ENCODE measurements at places on chromosomes 16 and 17.

- no peak for DNase-seq
Observed at GRCh38 chr16:85930301-85930700, 31.3 kb downstream of the IRF8 start.

GRCh38 chr16:5228369-5228768 lies 130.8 kb upstream of the EEF2KMT start:
- no peak for DNase-seq

DNA sequence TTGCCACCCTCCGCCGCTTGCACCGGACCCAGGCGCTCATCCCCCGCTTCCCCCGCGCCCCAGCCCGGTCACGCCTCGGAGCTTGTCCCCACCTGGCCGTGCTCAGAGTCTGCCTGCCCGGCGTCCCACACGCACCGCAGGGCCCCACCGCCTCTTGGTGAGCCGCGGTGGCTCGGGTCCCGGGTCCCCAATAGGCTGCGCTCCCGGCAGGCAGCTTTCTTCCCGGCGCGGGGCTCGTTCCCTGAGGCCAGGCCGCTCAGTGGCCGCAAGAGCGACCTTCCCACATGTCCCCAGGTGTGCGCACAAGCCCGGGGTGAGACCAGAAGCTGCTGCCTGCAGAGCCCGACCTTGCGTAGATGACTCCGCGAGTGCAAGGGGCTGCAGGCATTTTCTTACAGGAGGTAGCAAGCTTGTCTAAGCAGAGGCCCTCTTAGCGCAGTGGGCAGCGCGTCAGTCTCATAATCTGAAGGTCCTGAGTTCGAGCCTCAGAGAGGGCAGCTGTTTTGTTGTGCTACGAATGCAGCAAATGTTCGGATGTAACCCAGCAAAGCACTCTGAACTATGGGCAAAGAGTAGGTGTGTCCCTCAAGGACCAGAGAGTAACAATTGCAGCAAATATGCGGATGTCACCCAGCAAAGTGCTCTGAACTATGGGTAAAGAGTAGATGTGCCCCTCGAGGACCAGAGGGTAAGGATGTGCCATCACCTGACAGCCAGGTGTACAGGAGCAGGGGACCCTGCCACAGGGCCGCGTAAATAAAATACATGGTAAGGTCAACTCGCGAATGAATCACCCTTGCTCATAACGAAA lies 15.6 kb downstream of the TLE7 start:
- no peak for DNase-seq

GRCh38 chr16:77059446-77059845 lies 131.5 kb upstream of the MON1B start:
- no peak for DNase-seq

- no peak for DNase-seq
Observed at GRCh38 chr16:65415460-65415859, 293.6 kb upstream of the CDH11 start.

GRCh38 chr17:67164302-67164701 lies 80.7 kb downstream of the HELZ start:
- no peak for DNase-seq

DNA sequence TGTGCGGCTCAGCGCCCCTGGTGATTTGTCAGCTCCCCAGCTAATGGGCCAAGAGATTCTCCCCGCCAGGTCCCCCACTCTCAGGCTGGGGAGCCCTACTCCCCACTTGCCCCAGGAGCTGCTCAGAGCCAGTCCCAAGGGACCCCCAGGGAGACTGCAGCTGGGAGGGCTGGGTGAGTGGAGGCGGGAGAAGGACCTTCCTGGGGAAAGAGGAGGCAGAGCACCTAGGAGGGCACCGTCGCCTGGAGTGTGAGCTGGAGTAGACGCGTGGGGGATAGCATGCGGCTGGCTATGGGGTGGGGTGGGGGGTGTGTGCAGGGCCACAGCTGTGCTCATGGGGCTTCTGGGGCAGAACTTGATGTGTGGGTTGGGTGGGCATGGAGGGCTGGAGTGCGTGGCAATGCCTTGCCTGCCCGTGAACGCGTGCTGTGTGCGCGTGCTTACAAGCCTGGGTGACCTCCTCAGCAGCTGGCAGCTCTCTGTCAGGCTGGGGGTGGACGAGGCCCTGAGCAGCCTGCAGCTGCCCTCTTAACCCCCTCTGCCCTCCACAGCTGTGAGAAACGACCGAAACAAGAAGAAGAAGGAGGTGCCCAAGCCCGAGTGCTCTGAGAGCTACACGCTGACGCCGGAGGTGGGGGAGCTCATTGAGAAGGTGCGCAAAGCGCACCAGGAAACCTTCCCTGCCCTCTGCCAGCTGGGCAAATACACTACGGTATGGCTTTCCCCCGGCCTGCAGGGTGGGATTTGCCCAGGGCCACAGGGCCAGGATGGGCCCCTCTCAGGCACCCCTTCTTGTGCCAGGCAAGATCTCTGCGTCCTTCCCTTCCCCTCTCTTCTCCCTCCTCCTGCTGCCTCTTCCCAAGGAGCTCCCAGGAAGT lies 12.9 kb downstream of the GJD3 start:
- no peak for DNase-seq

- no peak for DNase-seq
Observed at GRCh38 chr16:74511961-74512360, 90.7 kb upstream of the CLEC18B start.

- DNase-seq: no peak
Observed at GRCh38 chr16:87127061-87127765, 190.0 kb downstream of the C16orf95 start.

DNA sequence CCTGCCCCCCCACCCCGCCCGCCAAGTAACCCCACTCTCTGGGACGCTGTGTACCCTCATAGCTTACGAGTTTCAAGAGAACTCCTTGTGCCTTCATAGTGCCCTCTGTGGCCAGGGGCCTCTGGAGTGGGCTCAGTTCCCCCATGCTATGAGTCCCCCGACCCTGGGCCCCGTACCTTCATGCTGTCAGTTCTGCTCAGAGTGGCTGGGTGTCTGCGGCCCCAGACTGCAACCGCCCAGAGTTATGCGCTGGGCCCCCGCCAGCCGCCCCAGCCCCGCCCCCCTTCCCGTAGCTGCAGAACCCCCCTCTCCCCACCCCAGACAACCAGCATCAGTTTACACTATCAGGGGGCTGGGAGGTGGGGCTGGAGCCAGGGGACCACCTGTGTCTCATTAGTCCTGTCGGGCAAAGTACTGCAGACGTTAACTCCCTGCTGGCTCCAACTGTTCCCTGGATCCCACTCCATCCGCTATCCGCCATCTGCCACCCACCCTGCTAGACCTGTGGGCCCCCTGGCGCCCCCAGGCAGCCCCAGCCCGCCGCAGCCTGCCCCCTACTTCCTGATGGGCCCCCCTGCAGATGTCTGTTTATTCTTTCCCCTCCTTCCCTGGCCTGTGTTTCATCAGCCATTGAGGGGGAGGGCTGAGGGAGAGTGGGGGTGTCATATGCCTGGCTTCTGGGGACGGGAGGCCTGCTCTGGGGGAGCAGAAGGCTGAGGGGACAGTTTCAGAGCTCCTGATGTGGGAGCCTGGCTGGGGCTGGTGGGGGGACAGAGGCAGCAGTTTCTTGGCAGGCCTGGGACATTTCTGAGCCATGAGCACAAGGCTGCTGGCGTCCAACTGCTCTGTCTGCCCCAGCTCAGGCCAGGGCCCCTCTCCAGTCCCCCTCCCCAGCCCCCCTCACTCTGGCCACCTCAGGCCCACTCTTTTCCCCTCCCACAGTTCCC lies at the start of gene MFAP4:
Gene MFAP4, minus strand, starts transcription at position 217 of the 947 bp plus-strand sequence. Its CDS starts 35 bp downstream, at position 182.
- no peak for DNase-seq

DNA sequence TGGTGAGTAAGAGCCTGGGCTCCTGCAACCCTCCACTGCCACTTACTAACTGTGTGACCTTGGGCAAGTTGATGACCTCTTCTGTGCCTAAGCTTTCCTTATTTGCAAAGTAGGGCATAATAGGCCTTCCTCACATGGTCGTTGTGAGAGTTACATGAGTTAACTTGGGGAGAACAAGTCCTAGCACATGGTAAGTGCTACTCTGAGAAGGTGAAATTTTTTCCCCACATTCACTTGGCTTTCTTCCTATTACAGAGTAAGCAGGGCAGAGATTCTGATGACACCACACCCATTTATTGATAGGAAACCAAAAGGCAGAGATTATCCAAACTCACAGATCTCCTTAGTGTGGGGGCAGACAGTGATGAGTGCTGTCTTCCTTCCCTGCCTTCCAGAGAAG lies 1.6 kb downstream of the KCNH4 start:
- DNase-seq: no peak

DNA sequence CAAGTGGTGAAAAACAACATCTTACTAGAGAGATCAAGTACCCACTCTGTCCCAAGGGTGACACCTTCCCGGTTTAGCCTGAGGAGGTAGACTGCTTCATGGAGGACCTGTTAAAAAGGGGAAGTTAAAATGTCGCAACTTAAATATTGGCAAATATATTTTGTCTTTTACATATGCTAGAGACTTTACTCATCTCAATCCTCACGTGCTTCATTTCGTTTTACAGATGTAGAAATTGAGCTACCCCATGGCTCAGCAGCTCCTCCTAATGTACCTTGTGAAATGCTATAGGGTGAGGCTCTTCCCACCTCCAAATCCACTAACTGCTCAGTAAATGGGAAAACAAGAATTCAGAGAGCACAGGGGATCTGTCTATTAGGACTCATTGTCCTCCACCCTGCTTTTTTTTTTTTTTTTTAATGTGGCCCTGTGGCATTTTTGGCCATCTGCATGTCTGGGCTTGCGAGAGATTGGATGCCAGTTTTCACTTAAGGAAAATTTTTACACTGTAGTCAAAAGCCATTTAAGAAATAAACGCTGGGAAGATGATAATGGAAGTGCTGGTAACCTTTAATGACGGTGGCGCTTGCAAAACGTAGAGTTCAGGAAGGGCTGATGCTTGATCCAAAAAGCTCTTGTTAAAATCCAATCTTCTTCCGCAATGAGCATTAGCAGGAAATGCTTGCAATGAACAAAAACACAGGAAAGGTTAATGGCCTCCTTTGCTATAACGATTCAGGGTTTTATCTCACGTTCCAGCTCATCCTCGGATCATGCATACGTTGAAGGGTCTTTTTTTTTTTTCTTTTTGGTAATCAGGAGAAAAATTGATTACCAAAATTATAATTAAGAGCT lies 39.8 kb downstream of the HSBP1 start:
- no peak for DNase-seq

DNA sequence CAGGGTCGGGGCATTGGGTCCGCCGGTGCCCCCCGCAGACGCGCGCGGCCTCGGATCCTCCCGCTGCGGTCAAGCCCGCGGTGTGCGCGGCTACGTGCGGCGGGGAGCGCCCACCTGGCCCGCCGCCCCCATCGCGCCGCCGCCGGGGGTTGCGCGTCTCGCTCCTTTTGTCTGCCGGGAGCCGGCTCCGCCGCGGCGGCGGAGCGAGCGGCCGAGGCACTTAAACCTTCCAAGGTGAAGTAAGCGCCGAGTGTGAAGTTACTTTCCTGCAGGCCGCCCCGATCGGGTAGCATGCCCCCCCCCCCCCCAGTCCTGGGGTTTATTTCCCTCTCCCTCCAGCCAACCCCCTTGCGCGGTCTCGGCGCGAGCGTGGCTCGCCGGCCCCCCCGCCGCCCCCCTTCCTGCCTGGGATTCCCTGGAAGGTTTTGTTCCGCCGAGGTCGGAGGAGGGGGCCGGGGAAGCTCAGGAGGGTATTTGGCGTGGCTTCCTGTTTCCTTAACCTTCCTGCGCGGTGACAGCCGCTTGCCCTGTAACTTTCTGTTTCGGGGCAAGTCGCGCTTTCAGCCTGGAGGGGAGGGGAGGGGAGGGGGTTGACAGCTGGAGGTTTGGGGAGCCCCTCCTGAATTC lies 56.6 kb upstream of the GSE1 start:
- no peak for DNase-seq

- no peak for DNase-seq
Observed at GRCh38 chr17:29613856-29614255, 8.9 kb downstream of the CORO6 start.

GRCh38 chr17:57537524-57538410 lies 207.3 kb downstream of the CCDC182 start:
- no peak for DNase-seq

- no peak for DNase-seq
Observed at GRCh38 chr17:43400943-43401717, 2.3 kb downstream of the ARL4D start.

- DNase-seq: no peak
Observed at GRCh38 chr17:33945646-33946546, 309.2 kb upstream of the CCL2 start.

DNA sequence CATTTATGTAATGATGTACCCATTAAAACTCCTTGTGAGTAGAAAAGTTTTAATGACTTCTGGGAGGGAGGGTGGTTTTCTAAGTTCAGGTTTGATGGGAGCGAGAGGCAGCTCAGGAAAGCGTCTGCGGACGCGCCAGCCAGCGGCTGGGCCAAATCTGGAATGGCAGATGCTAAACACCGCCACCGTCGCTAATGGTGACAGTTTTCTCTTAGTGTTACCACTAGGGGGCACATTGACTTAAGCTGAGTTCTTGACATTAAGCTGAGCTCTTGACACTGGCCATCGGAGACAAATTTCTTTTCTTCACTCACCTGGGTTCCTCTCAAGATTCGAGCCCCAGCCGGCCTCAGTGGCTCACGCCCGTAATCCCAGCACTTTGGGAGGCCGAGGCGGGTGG lies 6.7 kb downstream of the TRPV1 start:
- no peak for DNase-seq

DNA sequence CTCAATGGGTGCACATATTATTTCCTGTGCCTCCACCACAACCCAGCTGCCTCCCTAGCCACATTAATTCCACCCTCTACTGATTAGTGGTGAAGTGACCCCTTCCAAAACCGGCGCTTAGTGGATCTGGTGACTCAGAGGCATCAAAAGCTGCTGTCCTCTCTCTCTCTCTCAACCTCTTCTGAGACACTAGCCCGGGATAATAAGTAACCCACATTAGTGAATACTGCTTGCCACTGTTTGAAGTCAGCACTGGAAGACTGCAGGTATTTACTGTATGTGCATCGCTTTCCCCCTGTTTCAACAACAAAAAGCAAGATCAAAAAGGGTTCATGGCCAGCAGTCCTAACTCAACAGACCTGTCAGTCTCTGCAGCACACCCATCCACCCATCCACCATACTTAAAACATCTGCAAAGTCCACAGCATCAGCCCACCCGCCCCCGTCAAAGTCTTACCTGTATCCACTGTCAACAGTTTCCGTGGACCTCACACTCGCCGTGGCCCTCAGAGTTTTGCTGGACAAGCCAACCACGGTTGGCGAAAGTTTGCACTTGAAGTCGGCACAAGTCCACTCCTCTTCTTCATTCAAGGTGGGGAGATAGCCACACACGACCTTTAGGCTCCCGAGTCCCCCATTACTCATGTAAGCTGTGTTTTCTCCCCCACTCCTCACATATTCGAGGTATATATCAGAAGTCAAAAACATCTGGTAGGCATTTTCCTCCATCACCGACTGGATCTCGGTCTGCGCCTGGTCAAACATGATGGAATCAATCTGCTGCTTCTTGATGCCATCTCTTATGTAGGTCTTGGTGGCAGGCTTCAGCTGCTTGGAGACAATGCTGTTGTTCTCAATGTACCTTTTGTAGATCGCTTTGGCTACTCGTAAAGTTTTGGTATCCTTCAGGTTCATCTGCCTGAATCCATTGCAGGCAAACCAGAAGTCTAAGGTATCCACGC lies 3.8 kb downstream of the AXIN2 start:
- no peak for DNase-seq
